ENCODE measurements at places on chromosomes 1 and 21. TPM values are rescaled to one million over a fixed set of nuclear protein-coding genes. Genes with fewer than 3 reads are reported as not detected.
A peak's percentile ranks its signal among the peaks of the same experiment; 100 is the strongest.

S100A12 gene
- total RNA-seq: not detected

GRCh38 chr1:165871311-165872067 lies 44.1 kb downstream of the UCK2 start:
- DNase-seq: peak; percentile 67

GRCh38 chr1:219495737-219496408 lies 117.0 kb downstream of the ZC3H11B start:
- DNase-seq: no peak

DNA sequence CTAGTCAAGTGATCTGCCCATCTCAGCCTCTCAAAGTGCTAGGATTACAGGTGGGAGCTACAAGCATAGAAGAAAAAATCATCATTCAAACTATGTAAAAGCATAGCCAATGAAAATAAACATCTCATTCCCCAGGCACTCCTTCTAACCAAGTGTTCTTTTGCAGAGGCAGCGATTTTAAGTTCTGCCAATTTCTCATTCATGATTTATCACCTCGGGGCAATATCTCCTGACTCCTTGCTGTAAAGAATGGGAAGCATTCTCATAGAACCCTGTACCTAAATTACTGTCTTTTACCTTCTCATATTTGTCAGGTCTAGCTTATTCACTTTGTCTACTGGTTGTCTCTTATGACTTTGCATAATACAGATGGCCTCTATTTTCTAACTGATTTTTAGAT lies 32.5 kb upstream of the IVNS1ABP start:
- DNase-seq: no peak

DNA sequence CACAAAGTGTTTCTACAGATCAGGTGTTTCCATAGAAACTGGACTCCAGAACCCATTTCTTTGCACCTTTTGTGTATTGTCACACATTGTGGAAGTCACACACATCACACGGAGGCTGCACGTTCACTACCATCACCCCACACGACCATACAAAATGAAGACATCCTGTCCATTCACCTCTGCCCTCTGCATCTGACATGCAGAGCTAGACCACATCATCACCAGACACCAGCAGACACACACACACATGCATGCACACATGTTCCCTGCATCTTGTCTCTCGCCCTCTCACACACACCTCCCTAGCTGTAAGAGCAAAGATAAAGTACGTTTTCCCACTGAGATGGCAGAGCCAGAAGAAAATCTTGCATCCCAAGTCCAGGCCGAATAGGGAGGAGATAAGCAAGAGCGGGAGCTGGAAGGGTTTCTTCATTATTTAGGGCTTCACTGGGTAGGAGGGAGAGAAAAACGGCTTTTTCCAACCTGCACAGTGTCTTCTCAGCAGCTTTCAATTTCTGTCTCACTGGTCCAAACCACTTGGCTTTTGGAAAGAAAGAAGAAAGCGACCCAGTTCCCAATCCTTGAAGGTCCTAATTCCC lies 709 bp downstream of the PRELP start:
- no peak for DNase-seq

DNA sequence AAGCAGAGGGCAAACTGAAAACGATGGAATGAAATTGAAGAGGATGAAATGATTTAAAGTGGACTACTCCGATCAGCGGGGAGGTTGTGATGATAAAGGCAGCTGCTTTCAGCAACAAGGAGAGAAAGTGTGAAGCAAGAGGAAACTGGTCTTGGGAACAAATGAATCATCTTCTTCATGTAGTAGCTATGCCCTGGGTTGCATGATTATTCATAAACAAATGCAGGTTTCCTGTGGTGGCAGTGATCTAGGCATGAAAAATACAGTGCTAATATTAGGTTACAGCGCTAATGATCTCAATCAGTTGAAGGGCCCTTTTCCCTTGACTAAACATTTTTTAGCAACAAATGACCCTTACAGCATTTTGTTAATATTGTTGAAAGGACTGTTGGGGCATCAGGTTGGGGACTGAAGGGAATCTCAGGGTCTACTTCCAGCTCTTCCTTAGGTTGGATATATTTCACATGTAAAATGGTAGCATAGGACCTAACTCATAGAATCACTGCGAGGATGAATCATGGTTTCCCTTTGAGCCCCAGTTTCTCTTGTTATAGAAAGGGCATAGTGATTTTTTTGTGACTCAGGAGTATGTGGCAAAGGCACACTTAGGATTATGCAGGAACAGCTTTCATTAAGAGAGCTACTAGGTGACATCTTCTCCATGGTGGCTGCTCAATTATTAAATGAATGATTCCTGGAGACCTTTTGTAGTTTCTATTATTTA lies 1.9 kb upstream of the ZFYVE9 start:
- DNase-seq: no peak

DNA sequence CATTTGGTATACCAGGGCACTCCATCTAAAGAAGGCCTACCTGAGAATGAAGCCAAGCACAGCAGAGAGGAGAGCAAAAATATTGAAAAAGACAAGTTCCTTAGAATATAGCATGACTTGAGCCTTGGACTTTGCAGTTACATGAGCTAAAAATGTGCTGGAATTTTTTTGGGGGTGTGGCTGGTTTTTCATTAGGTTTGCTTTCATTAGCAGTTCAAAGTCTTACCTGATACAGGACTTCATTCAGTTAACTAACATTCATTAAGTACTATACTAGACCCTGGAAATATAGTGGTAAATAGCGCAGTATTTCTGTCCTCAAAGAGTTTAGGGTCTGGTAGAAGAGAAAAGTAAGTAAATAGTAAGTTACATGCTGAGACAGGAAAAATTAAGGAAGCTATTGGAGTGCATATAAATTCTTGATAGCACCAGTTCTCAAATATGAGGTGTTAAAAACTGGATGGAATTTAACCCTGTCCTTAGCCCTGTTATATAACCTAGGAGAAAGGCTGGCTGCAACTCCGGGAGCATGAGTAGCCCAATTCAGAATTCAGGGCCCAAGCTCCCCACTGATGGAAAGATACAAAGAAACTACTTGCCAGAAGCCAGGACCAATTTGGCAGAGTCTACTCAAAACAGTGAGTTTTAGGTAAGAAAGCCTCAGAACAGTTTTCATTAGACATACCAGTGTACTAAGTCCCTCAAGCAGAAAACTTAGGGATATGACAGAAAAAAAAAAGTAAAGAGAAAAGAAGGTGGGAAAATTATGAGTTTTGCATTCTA lies 3.1 kb upstream of the DOCK7 start:
- DNase-seq: no peak

- no peak for DNase-seq
Observed at GRCh38 chr1:59141267-59141863, 155.5 kb upstream of the FGGY start.

- no peak for DNase-seq
Observed at GRCh38 chr1:147837129-147837963, 65.2 kb upstream of the GJA8 start.

DNA sequence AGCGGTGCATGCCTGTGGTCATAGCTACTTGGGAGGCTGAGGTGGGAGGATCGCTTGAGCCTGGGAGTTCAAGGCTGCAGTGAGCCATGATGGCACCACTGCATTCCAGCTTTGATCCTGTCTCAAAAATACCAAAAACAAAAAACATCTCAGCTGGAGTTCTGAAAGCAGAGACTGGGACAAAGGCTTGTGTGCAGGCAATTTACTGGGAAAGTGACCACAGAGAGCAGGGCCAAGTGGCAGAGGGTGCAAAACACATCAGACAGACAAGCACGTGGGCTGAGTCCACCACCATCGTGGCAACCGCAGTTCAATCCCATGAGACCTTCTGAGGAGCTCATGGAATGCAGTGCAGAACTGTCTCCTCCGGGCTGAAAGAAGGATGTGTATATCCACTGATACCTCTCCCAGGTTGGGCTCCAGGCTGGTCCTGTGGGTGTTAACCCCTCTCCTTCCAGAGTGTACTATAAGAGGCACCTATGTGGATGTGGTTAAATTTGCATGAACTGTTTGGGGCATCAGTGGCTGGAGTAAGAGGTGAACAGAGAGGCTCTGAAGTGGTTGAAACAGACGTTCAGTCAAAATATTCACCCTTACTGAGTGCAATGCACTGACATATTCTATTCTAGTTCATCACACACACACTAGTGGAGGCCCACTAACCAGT lies 10.8 kb downstream of the PIGP start:
- no peak for DNase-seq

- peak; percentile 12 for DNase-seq
Observed at GRCh38 chr1:20446796-20447195, 39.2 kb downstream of the CAMK2N1 start.

- DNase-seq: no peak
Observed at GRCh38 chr1:21514245-21514644, 5.0 kb downstream of the ALPL start.

DNA sequence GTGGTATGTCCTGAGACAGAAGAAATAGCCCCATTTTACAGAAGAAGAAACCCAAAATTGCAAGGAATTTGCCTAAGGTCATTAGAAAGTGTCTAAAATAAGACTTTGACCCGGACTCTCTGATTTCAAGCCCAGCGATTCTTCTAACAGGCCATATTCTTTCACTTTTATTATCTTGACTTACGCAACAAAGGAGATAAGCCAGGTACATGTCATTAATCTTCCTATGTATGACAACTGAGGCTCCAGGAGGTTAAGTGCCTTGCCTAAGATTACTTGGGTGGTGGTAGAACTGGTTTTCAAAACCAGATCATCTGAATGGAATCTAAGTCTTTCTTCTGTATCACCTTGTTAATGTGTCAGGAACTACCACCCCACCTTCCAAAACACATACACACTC lies 124.3 kb downstream of the PBX1 start:
- peak; percentile 49 for DNase-seq

DNA sequence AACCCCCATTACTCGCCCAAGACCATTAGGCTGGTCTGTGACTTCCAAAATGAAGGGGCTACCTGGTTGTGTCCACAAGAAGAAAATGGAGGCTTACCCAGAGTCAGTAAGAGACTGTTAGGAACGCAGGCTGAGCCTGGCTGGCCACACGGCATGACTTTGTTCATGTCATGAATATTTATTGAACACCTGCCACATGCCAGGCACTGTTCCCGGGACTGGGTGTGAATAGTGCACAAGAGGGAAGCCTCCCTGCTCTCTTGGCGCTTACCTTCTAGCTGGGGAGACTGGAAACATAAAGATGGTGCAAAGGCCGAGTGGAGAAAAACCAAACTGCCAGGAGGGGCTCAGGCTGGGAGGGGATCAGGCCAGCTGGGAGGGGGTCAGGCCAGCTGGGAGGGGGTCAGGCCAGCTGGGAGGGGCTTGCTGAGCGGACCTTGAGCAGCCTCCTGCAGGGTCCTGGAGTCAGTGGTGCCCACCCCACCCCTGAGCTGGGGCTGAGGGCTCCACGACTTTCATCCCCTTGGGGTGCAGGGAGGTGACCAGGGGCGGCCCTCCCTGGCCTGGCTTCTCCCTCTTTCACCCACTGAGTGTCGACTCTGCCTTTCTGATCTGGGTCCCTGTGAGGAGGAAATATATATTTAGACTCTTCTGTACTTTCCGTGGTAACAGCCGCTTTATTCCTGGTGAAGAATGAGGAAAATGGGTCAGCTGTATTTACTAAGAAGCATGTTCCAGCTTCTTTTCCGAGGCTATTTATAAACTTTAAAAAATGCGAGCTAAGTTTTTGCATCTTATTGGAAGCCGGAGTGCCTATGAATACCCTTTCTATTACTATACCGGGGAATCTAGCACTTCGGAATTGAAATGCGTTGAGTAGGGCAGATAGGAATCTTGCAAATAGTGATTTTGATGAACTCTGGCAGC lies 139.0 kb downstream of the CAMTA1 start:
- DNase-seq: no peak

DNA sequence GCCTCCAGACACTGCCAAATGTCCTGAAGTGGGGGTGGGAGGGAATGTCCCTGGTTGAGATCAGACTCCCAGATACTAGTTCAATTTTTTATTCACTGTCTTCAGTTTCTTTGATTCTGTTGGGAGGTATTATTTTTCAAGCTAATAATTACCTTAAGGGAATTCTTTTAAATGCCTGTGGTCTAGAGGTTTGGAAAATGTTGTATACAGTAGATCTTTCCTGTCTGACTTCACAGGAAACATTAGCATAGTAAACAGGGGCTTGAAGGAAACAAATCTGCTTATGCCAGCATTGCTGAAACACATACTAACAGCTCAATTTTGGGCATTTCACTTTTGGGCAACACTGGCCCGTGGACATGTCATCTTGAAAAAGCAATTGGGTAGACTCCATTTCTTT lies 84.3 kb upstream of the HP1BP3 start:
- peak; percentile 1 for DNase-seq

- DNase-seq: no peak
Observed at GRCh38 chr21:45895778-45896370, 85.7 kb upstream of the COL6A1 start.

DNA sequence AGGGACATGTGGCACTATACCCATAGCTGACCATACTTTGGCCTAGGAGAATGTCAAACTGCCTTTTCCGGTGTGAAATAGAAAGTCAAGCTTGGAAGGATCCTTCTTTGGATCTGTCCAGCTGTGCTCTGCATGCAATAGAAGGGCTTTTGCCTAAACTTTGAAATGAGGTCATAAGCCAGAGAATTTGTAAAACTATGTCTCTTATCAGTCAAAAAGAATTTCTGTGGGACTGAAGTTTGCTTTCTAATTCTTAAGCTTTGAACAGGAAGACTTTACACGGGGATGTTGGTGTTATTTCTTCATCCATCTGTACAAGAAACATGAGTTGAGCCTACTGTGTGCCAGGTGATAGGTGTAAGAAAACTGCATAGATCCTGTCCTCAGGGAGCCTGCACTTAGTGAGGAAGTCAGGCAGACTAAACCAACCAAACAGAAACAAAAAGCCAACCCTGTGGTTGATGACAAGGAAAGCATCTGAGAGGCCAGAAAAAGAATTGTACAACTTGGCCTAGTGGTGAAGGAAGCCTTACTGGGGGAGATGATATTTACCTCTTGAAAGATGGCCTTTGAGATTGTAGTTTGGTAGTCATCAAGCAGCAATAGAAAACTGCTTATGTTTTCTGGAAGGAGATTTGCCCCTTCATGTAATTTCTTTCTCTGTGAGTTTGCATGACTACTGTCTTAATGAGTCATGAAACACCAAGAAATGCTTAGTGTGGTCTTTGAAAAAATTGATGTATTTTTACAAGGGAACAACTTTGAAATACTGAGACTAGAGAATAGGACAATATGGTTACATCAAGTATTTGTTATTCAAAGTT lies 24.8 kb downstream of the TGFB2 start:
- DNase-seq: no peak

DNA sequence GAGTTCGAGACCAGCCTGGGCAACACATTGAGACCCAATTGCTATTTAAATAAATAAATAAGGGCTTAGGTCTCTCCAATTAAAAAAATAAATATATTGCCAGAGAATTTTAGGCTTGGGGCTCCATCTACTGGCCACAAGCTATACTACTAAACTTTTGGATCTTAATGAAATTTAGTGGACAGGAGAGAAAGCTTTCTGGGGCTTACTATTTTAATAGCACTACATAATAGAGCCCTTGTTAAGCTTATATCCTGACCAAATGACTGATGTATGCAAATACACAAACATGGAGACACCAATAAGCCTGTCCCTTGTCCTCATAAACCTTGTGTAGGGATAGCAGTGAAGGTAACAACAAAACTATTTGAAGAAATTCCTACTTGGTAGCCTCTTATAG lies 18.4 kb downstream of the CCT3 start:
- DNase-seq: peak; percentile 39

GRCh38 chr21:44432841-44433790 lies 22.2 kb upstream of the LRRC3 start:
- no peak for DNase-seq

GRCh38 chr21:15768853-15769252 lies 39.1 kb downstream of the USP25 start:
- no peak for DNase-seq
